ENCODE measurements at places on chromosomes 16 and 17.

DNA sequence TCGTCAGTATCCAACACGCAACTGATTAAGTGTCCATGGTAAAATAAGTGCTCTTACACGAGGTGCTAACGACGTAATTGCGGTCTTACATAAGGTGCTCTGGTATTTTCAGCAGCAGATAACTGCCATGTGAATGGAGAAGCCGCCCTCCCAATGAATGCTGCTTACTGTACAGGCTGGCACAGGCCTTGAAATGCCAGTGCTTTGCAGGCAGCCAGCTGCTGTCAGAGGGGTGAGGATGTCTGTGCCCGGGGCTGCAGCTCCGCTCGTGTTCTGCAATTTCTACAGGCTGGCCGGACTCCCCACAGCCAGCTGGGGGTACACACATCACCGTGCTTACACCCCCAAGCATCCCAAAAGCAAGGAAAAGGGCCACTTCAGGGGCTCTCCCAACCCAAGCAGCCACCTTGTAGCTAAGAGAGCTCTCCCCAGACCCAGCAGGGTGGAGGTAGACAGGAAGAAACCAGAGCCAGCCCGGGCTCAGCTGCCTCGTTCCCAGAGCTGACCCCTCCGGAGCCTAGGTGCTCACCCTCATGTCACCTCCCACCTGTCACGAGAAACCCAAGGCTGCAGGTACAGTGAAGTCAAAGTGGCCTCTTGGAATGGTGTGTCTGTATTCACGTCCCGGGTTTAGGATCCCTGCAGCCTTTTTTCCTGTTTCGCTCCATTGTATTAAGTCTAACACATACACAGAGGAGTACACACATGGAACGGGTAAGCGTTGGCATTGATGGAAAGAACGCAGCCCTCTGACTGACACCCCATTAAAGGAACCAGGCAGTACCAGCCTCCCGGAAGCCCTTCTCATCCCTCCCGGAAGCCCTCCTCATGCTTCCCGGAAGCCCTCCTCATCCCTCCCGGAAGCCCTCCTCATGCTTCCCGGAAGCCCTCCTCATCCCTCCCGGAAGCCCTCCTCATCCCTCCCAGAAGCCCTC is 27.2 kb upstream of the RPH3AL start:
- DNase-seq, result no peak

GRCh38 chr17:36066365-36066985 is 2.4 kb downstream of the CCL18 start:
- no peak for DNase-seq

- DNase-seq, result no peak
These were observed 232.5 kb upstream of the EEF2KMT start for GRCh38 chr16:5330058-5330457.

DNA sequence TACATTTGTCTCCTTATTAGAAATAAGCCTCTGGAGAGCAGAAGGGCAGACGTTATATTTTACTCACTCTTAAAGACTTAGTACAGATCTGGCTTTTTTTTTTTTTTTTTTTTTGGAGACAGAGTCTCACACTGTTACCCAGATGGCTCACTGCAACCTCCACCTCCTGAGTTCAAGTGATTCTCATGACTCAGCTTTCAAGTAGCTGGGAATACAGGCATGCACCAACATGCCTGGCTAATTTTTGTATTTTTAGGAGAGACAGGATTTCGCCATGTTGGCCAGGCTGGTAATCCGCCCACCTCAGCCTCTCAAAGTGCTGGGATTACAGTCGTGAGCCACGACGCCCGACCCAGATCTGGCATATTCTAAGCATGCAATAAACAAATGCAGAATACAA is 36.4 kb upstream of the TMEM97 start:
- DNase-seq, result peak; percentile 68

GRCh38 chr17:68035131-68035522 is 408 bp upstream of the KPNA2 start:
- DNase-seq, result no peak

Measured in GM04504 (cell line).